ENCODE measurements at places on chromosomes 12 and 14.

DNA sequence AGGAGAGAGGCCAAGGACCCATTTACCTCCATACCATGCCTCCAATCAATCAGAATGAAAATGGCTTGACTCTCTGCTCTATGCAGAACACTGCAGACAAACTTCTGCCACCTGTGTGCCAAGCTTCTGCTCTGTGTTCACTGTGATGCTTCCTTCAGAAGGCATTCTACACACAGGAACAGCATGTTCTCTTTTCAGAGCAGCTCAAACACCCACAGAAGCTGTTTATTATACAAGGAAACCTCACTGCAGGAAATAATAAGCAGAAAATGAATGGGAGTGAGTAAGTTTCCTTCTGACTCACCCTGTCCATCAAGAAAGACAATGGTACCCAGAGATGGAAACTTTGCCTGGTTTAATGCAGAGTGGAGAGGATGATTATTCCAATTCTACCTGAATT is 2.4 kb upstream of the ESR2 start:
- no peak for DNase-seq

- no peak for DNase-seq
Observed at GRCh38 chr12:45981075-45981837, 9.1 kb downstream of the SCAF11 start.

- DNase-seq = no peak
Observed at GRCh38 chr14:24250354-24250753, 7.9 kb upstream of the TINF2 start.

DNA sequence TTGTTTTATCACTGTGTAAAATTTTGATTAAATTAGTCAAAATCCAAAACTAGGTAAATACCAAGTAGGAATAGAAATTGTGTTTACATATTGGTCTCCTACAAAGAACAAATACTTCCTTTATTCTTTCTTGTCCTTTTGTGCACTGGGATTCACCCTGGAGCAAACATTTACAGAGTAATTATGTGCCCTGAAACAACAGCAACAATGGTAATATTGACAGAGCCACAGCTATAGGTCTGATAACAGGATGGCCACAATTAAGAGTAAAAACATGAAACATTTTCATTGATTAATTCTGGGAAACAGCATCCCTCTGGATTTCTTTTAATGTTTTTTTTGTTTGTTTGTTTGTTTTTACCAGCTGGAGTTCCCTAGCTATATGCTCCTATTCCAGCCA is 61.2 kb downstream of the SLC38A6 start:
- no peak for DNase-seq

Data from caudate nucleus (tissue), 63 donors.